Naive B cell (primary cell): ENCODE measurements at places on chromosomes 12 and 14. TPM values are rescaled to one million over a fixed set of nuclear protein-coding genes. Genes with fewer than 3 reads are reported as not detected.

DNA sequence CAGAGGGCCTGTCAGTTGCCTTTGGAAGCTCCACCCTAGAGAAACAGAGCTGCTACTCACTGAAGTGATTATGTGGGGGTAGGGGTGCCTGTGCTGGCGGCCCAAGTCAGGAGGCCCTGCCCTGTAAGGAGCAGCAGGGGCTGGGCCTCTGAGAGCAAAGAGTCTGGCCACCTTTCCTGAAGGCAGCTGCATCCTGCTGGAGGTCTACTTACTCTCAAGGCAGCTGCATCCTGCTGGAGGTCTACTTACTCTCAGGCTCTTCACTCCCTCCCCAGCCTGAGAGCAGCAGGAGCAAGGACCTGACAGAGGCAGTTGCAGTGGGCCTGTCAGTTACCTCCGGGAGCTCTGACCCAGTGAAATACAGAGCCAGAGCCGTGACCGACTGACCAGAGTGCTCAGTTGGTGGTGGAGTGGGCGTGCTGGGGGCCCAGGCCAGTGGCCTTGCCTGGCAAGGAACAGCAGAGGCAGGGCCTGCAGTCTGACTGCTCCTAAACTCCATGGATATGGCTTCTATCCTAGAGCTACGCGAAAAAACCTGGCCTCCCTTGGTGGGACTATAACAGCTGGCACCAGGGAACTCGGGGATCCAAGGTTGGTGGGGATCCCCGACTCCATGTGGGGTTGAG lies 32.3 kb downstream of the RAD51B start:
- peak overlapping the region; percentile 3 for H3K27ac ChIP-seq
- H3K4me1 ChIP-seq = peaks cover 28% of the 10 kb centered on the region
- H3K36me3 ChIP-seq = peaks cover 17% of the 10 kb centered on the region
- no peak overlapping the region for H3K4me3 ChIP-seq
- H3K27me3 ChIP-seq = no peaks in the 10 kb centered on the region

Gene DDX47
- 68.6 TPM for polyA plus RNA-seq

DNA sequence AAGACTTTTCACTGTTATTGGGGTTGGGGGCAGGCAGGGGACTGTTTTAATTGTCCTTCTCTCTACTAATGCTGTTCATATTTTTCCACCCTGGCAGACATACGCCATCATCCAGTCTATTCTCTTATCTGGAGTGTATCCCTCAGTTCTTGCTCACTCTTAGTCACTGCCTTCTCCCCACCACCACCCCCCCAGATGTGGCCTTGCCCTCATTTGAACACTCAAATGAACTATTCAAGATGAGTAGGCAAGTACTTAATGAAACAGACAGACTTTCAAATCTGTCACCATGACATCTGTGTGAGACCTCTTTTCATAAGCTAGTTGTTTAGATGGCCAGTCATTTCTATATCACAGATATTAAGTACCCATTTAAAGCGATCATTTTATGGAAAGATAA lies 10.1 kb downstream of the NUDT4 start:
- no peak overlapping the region for H3K4me3 ChIP-seq
- H3K27me3 ChIP-seq = no peaks in the 10 kb centered on the region
- H3K27ac ChIP-seq = no peak overlapping the region
- H3K36me3 ChIP-seq = no peaks in the 10 kb centered on the region
- peaks cover 70% of the 10 kb centered on the region for H3K4me1 ChIP-seq
- no peak for DNase-seq

GRCh38 chr12:43893670-43894069 lies 57.8 kb downstream of the TMEM117 start:
- no peaks in the 10 kb centered on the region for H3K4me1 ChIP-seq
- H3K4me3 ChIP-seq = no peak overlapping the region
- no peak overlapping the region for H3K27ac ChIP-seq
- no peak for DNase-seq

DNA sequence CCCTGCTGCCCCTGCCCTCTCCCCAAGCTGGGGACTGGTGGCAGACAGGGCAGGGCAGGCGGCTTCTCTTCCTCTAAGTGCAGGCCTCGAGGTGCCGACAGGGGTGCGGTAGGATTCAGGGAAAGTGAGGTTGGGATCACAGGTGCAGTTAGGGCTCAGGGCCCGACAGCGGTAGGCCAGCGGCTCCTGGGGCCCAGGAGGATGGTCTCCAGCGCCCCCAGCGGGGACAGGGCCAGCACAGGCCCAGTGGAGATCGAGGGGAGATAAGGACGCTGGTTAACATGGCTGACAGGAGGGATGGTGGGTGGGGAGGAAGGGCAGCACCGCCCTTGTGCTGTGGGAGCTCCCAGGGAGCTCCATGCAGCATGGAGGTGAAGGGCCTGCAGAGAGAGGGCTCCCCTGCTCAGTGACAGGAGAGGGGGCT lies 935 bp upstream of the CRIP1 start:
- H3K27ac ChIP-seq = peak overlapping the region; percentile 95
- no peaks in the 10 kb centered on the region for H3K36me3 ChIP-seq
- DNase-seq = peak; percentile 51
- no peak overlapping the region for H3K4me3 ChIP-seq

GRCh38 chr12:58529897-58530741 lies 390.2 kb downstream of the LRIG3 start:
- H3K4me1 ChIP-seq = no peaks in the 10 kb centered on the region
- no peak overlapping the region for H3K4me3 ChIP-seq
- H3K27ac ChIP-seq = no peak overlapping the region
- no peak for DNase-seq

- no peaks in the 10 kb centered on the region for H3K27me3 ChIP-seq
- H3K4me1 ChIP-seq = peaks cover 49% of the 10 kb centered on the region
- DNase-seq = no peak
- peaks cover 7% of the 10 kb centered on the region for H3K36me3 ChIP-seq
- H3K27ac ChIP-seq = no peak overlapping the region
Observed at GRCh38 chr14:95315579-95315978, 4.1 kb downstream of the CLMN start.

Gene DNM1L
- 16.3 TPM for polyA plus RNA-seq

DNA sequence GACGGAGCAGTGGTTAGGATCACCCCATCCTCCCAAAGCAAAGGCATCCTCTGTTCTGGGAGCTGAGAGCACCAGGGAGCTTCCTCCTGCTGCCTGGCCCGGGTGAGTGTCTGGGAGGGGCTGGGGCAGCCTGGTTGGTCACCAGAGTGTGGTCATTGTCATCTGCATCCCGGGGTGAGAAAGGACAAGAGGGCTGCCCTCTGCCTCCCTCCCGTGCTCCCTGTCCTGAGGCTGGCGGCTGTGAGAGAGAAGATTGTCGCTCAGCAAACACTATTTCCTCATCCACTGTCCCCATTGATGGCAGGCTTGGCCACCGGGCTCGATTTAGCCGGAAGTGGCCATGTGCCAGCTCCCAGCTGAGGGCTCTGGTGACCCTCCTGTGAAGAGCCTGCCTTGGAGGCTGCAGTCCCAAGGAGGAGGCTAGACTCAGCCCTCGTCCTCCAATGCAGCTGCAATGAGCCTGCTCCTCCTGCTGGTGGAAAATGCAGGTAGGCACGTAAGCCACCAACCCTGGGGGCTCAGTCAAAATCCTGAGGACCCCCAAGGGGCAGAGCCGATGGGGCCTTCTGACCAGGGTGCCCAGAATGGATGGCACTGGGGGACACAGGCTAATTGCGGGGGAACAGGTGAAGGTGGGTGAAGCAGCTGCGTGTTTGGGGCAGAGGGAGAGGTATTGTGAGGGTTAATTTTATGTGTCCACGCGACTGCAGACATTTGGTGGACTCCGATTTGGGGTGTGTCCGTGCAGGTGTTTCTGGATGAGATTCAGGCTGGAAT lies 155.7 kb downstream of the KIF26A start:
- no peak overlapping the region for H3K4me3 ChIP-seq
- H3K27ac ChIP-seq = no peak overlapping the region
- H3K36me3 ChIP-seq = no peaks in the 10 kb centered on the region
- peaks cover 19% of the 10 kb centered on the region for H3K27me3 ChIP-seq

GRCh38 chr14:102055181-102055901 lies 31.5 kb downstream of the HSP90AA1 start:
- no peak for DNase-seq
- peak overlapping the region; percentile 42 for H3K4me3 ChIP-seq
- H3K27me3 ChIP-seq = no peaks in the 10 kb centered on the region
- peak overlapping the region; percentile 68 for H3K27ac ChIP-seq
- H3K36me3 ChIP-seq = peaks cover 7% of the 10 kb centered on the region

Gene TSHR
- polyA plus RNA-seq = not detected

DNA sequence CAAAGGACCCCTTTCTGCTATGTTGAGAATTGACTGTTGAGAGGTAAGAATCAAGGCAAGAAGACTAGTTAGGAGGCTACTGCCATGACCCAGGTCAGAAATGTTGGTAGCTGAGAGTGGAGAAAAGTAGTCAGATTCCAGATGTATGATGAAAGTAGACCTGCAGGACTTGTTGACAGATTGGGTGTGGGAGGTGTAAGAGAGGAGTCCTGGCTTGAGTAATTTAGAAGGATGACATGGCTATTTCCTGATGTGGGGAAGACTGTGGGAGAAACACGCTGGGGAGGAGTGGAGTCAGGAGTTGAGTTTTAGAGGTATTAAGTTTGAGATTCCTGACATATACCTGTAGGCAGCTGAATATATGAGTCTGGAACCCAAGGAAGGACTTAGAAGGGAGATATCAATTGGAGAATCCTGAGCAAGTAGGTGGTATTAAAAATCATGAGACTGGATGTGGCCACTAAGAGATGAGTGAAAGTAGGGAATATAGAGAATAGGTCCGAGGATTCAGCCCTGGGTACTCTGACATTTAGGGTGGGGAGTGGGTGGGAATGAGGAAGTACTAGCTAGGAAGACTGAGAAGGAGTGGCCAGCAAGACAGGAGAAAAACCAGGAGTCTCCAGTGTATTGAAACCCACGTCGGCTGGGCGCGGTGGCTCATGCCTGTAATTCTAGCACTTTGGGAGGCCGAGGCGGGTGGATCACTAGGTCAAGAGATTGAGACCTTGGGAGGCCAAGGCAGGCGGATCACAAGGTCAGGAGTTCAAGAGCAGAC lies 12.6 kb upstream of the DDX47 start:
- peaks cover 18% of the 10 kb centered on the region for H3K4me1 ChIP-seq
- no peak overlapping the region for H3K27ac ChIP-seq
- no peaks in the 10 kb centered on the region for H3K36me3 ChIP-seq
- DNase-seq = no peak

DNA sequence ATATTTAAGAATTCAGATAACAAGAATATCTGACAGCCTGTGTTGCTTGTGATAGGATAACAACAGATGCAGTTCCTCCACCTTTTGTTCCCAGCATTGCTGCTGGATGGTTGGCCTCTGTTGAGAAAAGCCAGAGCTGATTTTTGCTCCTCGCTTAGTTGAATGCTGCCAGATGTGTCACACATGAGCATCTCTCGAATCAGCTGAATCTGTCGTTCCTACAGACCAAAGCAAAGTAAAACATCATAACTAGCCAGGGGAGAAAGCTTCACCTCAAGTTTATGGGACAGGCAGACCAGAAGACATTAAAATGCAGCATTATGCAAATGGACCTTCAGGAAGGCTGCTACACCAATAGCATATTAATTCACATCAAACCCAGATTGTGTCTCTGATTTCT lies 20.1 kb downstream of the RACGAP1 start:
- peak overlapping the region; percentile 36 for H3K27ac ChIP-seq
- DNase-seq = no peak
- H3K36me3 ChIP-seq = peaks cover 8% of the 10 kb centered on the region
- H3K4me1 ChIP-seq = no peaks in the 10 kb centered on the region

GRCh38 chr12:15563663-15564062 lies 225.5 kb downstream of the EPS8 start:
- H3K4me1 ChIP-seq = peaks cover 32% of the 10 kb centered on the region
- no peaks in the 10 kb centered on the region for H3K27me3 ChIP-seq
- H3K36me3 ChIP-seq = peaks cover 13% of the 10 kb centered on the region
- DNase-seq = peak; percentile 9
- peak overlapping the region; percentile 81 for H3K4me3 ChIP-seq
- H3K27ac ChIP-seq = peak overlapping the region; percentile 96

GRCh38 chr12:40314927-40315326 lies 90.1 kb downstream of the LRRK2 start:
- no peak overlapping the region for H3K27ac ChIP-seq

GRCh38 chr14:100332797-100333196 lies 9.7 kb downstream of the SLC25A47 start:
- H3K27ac ChIP-seq = no peak overlapping the region
- H3K36me3 ChIP-seq = peaks cover 15% of the 10 kb centered on the region
- no peak overlapping the region for H3K4me3 ChIP-seq
- no peak for DNase-seq
- H3K4me1 ChIP-seq = no peaks in the 10 kb centered on the region
- no peaks in the 10 kb centered on the region for H3K27me3 ChIP-seq

GRCh38 chr12:111086947-111087700 lies 166.7 kb upstream of the MYL2 start:
- no peak overlapping the region for H3K27ac ChIP-seq
- H3K36me3 ChIP-seq = no peaks in the 10 kb centered on the region
- peaks cover 6% of the 10 kb centered on the region for H3K27me3 ChIP-seq
- DNase-seq = no peak
- H3K4me3 ChIP-seq = no peak overlapping the region
- H3K4me1 ChIP-seq = peaks cover 26% of the 10 kb centered on the region

DNA sequence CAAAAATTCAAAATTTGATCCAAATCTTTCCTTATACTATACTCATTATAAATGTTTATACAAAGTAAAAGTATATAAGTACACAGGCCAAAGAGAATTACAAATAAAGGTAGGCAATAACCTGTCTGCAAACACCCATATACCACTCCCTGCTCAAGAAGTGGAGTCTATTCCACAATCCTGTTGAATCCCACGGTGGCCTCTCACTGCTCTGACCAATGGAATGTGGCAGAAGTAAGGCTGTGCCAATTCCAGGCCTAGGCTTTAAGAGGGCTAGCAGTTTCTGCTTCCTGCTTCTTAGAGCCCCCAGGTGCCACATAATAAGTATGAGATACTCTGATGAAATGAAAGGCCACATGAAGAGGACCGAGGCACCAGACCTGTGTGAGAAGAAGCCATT lies 79.8 kb upstream of the CFL2 start:
- H3K4me1 ChIP-seq = no peaks in the 10 kb centered on the region
- H3K36me3 ChIP-seq = peaks cover 14% of the 10 kb centered on the region
- no peak for DNase-seq
- H3K27ac ChIP-seq = no peak overlapping the region
- H3K4me3 ChIP-seq = no peak overlapping the region
- no peaks in the 10 kb centered on the region for H3K27me3 ChIP-seq

DNA sequence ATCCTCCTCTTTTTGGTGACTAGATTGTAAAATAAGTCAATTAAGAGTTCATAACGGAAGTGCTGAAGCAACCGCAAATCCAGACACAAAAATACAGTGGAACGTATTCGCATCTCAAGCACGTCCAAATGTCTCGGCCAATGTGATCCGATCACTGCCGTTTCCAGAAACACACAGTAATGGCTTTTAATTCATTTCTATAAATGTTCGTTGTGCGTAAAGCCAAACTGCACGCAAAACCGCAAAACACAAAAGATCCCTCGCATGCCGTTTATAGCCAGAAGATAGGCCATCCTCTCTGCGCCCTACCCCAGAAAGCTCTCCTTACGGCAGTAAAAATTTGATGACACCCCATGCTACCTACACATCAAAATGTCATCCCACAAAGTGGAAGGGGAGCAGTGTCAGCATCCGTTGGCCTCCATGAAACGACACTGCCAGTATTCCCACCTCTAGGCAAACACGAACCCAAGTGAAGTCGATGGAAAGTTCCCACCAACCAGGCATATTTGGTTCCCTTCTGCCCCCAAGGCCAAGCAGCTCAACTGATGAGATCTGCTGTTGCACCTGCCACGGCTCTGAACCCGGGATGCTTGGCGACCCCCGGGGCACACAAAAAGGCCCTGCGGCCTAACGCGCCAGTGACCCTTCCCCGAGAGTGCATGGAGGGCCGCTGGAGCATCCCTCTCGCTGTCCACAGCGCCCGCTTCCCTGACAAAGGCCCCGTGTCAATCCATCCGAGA lies 1.4 kb downstream of the HECTD4 start:
- no peaks in the 10 kb centered on the region for H3K36me3 ChIP-seq
- no peak for DNase-seq
- H3K27me3 ChIP-seq = no peaks in the 10 kb centered on the region
- peaks cover 18% of the 10 kb centered on the region for H3K4me1 ChIP-seq
- H3K27ac ChIP-seq = peak overlapping the region; percentile 89
